ENCODE measurements at places on chromosomes 7 and 10.

DNA sequence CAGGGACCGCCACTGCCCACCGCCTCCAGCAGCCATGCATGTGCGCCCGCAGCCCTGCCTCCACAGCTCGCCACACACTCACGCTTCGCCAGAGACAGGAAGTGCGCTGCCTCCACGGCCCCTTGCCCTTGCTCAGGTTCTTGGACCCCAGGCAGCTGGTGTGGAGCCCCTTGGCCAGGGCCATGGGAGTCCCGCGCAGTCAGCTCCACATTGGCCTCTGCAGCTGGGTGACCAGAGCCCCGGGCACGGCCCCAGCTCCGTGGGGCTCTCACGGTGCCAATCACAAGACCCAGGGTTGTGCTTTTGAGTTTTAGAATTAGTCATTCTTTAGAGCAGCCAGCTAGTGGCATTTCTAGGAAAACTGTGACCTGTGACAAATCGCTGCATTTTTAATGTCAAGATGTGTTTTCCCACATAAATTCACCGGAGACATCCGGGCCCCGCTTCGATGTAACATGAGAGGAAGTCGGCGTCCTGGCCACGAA, 4.3 kb upstream of the UTF1 start:
- DNase-seq = no peak

DNA sequence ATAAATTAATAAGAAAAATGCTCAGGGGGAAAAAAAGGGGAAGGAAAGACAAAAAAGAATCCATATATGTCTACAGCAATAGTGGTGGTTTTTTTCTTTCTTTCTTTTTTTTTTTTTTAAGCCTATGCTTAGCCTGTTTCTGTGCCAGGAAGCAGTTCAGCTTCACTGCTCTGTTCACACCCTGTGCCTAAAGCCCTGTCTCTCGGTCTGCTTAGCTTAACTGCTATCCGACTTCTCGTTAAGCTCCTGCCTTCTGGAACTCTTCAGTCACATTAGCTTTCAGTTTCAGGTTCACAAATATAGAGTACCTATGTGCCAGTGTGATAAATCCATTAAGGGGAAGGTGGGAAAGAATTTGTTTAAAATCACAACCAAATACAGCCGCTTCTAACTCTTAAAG, 26.5 kb upstream of the NRG3 start:
- no peak for DNase-seq

- no peak for DNase-seq
Measured at GRCh38 chr7:3285652-3286051, 15.4 kb upstream of the SDK1 start.

DNA sequence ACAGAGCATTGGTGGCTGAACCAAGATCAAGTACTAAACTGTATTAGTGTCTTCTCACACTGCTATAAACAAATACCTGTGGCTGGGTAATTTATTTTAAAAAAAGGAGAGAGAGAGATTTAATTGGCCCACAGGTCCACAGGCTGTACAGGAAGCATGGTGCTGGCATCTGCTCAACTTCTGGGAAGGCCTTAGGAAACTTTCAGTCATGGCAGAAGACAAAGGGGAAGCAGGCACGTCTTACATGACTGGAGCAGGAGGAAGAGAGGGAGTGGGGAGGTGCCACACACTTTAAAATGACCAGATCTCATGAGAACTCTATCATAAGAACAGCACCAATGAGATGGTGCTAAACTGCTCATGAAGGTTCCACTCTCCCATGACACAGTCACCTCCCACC, 95.2 kb upstream of the JCAD start:
- DNase-seq = no peak

DNA sequence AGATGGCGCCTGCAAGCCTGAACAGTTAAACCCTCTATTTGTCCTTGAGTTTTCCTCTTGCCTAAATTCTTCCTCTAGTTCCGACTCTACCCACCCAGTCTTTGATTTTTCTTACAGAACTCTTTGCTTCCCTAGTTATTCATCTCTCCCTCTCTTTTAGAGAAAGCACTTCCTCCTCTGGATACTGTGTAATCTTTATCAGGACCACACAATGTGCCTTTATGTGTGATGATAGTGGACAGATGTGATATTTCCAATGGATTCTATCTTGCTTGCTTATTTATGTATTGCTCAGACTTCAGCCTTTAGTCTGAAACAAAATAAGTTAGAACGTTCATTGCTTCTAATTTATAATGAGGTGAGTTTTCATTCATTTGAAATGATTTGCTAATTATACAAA, 79.5 kb upstream of the CAV2 start:
- DNase-seq = no peak

DNA sequence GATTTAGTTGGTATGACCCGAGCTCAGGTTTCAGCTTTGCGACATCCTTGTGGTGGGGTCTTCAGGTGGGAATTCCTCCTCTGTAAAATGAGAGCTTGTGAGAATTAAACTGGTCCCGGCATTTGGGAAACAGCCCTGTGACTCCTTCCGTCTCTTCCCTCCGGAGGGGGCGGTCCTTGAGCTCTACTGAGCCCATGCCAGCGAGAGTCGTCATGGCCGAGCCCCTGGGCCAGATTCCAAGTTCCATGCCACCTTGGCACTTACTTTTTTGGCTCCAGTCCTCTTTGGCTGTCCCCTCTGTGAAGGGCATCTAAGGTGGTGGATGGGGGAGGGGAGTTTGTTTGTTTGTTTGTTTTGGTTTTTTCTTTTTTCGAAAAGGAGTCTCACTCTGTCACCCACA, 47.6 kb downstream of the GTF2IRD1 start:
- no peak for DNase-seq

- DNase-seq = no peak
Measured at GRCh38 chr7:121510302-121510701, 114.2 kb upstream of the FAM3C start.

- no peak for DNase-seq
Measured at GRCh38 chr10:126908729-126909128, 3.5 kb downstream of the DOCK1 start.

GRCh38 chr10:102118867-102119266, 1.3 kb downstream of the LDB1 start:
- no peak for DNase-seq

DNA sequence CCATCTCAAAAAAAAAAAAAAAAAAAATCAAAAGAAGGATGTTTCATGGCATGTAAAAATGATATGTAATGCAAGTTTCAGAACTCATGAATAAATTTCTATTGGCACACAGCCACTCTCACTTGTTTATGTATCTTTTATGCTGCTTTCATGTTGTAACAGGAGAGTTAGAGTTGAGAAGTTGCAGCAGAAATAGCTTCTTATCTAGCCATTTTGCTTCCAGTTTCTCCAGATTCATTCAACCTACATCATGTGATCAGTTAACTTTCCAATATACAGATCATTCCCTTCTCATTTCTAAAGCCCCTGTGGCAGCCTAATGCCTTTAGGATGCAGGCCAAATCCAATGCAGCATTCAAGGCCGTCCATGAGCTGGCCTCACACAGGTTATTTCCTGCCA, 30.4 kb downstream of the ZNF786 start:
- DNase-seq = no peak

DNA sequence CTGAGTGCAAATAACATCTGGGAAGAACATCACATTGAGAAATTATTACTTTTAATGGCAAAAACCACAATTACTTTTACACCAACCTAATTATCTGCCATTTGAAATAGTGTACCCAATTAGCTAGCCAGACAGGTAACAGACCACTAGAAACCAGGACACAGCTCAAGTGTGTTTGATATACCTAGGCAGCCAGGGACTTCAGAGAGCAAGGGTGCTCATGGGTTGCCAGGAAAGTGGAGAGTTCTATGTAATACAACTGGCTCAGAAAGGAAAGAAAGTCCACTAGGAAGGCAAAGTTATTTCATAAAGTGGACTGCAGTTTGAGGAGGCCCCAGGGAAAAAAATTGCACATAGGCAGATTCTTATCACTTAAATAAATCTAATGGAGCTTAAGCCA, 50.0 kb upstream of the PTN start:
- DNase-seq = no peak

GRCh38 chr7:101094791-101095375, 9.6 kb downstream of the TRIM56 start:
- DNase-seq = no peak

GRCh38 chr10:63093227-63093626, 39.9 kb upstream of the NRBF2 start:
- DNase-seq = no peak
